ENCODE measurements at places on chromosomes 2 and 18.

GRCh38 chr2:99631700-99632099, 141.9 kb upstream of the REV1 start:
- no peak for DNase-seq

- no peak for DNase-seq
These were observed 24.5 kb downstream of the GREB1 start for GRCh38 chr2:11558214-11558886.

DNA sequence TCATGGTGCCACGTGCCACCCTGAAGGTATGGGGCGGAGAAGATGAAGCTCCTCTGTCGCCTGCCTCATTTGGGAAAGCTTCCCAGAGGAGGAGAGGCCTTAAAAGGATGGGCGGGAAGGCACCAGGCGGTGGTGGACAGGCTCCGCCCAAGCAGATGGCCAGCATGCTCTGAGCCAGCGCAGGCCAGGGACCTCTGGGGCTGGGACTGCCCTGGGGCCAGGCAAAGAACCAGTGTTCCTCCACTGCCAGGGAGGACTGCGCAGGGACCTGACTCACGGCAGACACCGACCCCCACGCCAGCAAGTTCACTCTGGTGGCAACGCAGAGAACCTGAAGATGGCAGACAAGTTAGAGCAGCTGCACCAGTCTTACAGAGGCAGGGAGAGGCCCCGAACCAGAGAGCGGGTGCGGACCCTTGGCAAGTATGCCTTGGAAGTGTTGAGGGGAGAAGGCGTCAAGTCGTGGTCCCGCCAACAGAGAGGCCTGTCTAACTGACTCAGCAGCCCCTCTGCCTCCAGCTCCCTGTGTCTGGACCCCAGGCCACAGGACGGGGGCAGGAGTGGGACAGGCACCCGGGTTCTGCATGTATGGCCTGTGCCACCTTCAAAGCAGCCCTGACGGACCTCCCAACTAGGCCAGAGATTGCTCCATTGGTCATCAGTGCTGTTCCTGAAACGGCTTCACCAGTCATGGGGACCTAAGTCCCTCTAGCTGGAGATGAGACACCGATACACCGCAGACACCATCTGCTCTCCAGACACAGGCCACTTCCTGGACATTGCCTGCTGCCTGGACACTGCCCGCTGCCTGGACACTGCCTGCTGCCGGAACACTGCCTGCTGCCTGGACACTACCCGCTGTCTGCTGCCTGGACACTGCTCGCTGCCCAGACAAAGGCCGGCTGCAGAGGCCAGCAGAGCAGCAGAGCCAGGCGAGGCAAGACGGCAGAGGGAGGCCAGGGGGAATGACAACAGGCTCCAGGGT, 124.7 kb downstream of the HDAC4 start:
- DNase-seq, result no peak

GRCh38 chr2:152355409-152355831, 20.4 kb downstream of the FMNL2 start:
- no peak for DNase-seq

- DNase-seq, result no peak
These were observed 606.4 kb downstream of the RNF144A start for GRCh38 chr2:7523481-7524120.
